ENCODE measurements at places on chromosomes 13 and 19. TPM values are rescaled to one million over a fixed set of nuclear protein-coding genes. Genes with fewer than 3 reads are reported as not detected.

DHDH gene
- 1.6 TPM for total RNA-seq

SERPINE3 gene
- total RNA-seq, result not detected

ZNF160 gene
- total RNA-seq, result 22.7 TPM

EPS8L1 gene
- 0.47 TPM for total RNA-seq

GIPC3 gene
- not detected for total RNA-seq

DKKL1 gene
- total RNA-seq, result 0.16 TPM

SYT3 gene
- total RNA-seq, result not detected

FXYD7 gene
- total RNA-seq, result 0.17 TPM

ETV2 gene
- 0.17 TPM for total RNA-seq

LRP3 gene
- total RNA-seq, result 21.9 TPM

PBX4 gene
- total RNA-seq, result 2.2 TPM

DNMT1 gene
- total RNA-seq, result 28.7 TPM

ZNF223 gene
- 8.1 TPM for total RNA-seq

CYP4F2 gene
- total RNA-seq, result not detected

UBE2L5 gene
- total RNA-seq, result not detected

NLRP7 gene
- total RNA-seq, result not detected

HSPB6 gene
- total RNA-seq, result 248 TPM

CILP2 gene
- total RNA-seq, result under 0.01 TPM

CYP2F1 gene
- not detected for total RNA-seq

CCDC124 gene
- total RNA-seq, result 41.1 TPM

SIGLEC8 gene
- not detected for total RNA-seq

CYP2A7 gene
- total RNA-seq, result not detected

BRCA2 gene
- 1.0 TPM for total RNA-seq

KATNAL1 gene
- total RNA-seq, result 28.6 TPM

CCL25 gene
- 0.16 TPM for total RNA-seq

TMEM238 gene
- not detected for total RNA-seq
